CD4-positive, alpha-beta T cell treated with Interleukin-2 at 100 ng/mL for 4 hours (primary cell): ENCODE measurements at places on chromosomes 12 and 14.

GRCh38 chr12:32264961-32265360 is 134.4 kb upstream of the FGD4 start:
- DNase-seq = no peak

GRCh38 chr12:93796729-93797128 is 119.6 kb downstream of the CRADD start:
- DNase-seq = no peak

DNA sequence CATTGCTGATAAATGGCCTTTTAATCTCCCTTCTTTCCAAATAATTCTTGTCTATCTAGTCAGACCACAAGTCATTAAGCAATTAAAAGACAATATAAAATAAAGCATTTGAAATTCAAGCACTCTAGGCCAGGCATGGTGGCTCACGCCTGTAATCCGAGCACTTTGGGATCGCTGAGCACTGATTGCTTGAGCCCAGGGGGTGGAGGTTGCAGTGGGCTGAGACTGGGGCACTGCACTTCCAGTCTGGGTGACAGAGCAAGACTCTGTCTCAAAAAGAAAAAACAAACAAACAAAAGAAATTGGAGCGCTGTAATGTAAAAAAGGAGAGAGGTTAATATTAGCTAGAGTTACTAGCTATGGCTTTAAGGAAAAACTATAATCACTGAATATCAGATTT is 30.5 kb upstream of the CSRP2 start:
- DNase-seq = no peak

- DNase-seq = no peak
These were observed 388.6 kb downstream of the RAD51B start for GRCh38 chr14:68208218-68208617.

- no peak for DNase-seq
These were observed 32.3 kb downstream of the PROX2 start for GRCh38 chr14:74843653-74844052.

DNA sequence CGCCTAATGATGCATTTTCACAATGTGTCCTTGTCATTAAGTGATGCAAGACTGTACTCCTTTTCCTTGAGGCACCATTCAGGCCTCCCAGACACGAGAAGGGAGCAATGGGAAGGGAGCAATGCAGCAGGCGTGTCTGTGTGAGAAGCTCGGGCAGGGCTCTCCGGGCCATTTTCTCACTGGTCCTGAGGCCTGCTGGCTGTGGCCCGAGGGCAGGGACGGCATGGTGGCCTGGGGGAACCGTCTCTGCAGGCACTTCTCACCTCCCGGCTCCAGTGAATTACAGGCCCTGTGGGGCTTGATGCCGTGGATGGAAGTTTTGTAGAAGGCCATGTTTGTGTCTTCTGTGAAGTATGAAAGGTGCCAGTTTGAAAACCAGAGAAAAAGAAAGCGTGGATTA is 71.0 kb downstream of the ADGRD1 start:
- DNase-seq = no peak

- DNase-seq = no peak
These were observed 24.3 kb upstream of the TMEM106C start for GRCh38 chr12:47939009-47939601.

DNA sequence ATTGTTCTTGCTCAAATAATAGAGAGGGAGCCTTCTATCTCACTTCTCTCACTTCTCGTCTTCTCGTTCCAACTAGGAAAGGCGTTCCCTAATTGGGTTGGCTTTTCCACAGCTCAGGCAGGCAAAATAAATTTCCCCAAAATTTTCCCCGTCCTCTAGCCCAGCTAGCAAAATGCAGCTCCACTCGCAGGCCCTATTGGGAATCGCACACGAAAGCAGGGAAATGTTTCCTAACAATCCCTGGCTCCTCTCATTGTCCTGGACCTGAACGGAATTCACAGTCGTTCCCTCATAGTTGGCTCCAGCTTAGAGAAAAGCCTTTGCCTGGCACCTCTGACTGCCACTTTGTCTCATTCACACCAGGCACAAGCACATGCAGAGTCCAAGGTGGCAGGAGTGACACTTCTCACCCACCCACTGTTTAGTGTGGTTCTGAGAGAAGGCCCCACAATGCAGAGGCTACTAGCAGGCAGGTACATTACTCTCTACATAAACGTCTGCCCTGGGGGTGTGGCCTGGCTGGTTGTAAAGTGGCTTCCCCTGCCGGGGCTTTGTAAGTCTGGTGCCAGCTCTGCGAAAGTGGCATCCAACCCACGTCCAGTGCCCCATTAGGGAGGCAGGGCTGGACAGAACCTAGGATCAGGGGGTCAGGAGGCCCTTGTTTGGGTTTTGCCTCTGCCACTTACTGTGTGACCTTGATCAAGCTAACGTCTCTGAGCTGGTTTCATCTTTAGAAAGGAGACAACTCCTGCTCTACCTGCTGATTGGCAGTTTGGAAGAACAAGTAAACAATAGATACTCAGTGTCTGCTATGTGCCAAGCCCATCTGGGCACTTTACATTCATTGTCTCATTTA is 4.2 kb downstream of the SERPINA10 start:
- no peak for DNase-seq

- no peak for DNase-seq
These were observed 127.3 kb downstream of the CNTN1 start for GRCh38 chr12:40819436-40820108.

DNA sequence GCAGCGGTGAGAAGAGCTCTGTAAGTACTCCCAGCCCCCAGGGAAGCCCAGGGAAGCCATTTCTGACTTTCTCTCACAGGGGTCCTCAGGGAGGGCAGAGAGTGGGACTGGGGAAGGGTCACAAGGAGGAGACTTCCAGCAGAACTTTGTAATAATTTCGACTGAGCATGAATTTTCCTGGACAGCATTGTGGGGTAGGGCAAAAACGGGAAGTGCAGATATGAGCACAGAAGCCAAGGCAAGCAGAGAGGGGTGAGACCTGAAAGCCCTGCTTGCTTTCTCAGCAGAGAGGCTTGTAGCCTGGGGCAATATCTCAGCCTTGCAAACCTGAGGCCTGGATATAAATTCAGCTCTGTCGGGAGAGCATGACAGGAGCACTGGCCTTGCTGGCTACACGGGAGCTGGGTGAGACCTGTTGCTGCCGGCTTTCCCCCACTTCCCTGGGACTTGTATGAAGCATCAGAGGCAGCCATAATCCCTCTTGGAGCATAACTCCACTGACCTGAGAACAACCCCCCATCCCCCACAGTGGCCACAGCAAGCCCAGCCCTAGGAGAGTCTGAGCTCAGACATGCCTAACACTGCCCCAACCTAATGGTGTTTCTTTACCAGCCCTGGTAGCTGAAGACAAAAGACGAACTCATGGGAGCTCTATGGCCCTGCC is 9.8 kb upstream of the IQSEC3 start:
- DNase-seq = no peak

- no peak for DNase-seq
These were observed 38.0 kb upstream of the FBXO21 start for GRCh38 chr12:117228239-117228638.

GRCh38 chr14:27605282-27605681 is 1007.4 kb upstream of the NOVA1 start:
- DNase-seq = no peak

- DNase-seq = no peak
These were observed 10.8 kb downstream of the ITPK1 start for GRCh38 chr14:93104961-93105360.

DNA sequence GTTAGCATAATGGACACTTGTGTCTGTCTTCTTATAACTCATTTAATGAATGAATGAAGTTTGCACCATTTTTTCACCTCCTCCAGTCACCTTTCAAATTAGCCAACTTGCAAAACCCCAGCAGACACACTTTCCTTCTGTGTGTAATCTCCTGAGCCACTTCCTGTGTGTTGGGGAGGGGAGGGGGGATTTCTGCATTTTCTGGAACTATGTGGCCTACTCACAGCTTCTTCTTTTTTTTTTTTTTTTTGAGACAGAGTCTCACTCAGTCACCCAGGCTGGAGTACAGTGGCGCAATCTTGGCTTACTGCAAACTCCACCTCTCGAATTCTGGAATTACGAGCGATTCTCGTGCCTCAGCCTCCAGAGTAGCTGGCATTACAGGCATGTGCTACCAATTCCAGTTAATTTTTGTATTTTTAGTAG is 4.1 kb upstream of the SERPINA1 start:
- peak; percentile 37 for DNase-seq

DNA sequence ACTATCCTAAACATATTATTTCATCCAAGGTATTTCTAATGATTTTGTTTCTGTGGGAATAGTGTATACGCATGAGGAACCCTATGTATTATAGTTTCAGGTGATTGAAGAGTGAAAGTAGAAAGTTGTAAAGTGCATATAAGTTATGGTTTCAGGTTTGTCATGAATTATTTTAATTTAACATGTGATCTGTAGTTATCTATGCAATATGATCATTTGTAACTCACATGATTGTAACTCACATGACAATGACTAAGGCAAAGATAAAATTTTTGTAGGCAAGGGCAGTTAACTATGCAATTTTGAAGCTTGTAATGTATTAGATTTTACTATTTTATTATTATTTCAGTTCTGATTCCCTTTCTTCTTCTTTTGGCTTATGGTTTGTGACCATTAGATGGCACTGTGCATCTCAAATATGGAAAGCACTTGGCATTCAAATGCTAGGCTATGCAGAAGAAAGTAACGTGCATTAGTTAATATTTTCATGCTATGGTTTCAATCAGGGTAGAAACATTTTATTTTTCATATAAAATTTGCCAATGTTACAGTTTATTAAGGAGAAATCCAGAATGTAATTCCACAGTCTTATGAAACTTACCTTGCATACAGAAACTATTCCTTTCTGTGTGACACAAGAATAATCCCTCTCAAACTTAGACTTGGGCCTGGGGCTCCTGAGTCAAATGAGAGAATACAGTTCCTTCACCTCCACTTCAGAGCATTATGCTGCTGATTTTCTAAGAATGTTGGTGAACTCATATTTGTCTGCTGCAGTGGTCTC is 15.8 kb upstream of the TMEM30B start:
- DNase-seq = peak; percentile 78

DNA sequence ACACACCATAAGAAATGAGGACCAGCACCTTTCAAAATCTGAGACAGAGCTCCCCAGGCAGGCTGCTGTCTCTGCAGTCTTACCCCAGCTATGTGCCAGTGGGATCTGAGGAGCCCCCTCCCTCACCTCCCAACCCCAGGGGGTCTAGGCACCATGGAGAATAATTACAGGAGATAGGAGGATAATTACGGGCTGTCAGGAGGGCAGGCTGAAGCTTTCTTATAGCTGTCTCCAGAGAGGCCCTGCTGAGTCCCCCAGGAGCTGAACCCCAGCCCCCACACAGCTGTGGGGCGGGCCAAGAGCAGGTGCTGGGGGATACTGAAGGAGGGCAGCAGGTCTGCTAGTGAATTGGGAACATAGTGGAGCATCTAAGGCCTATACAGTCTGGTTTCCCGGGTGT is 6.8 kb downstream of the CPNE6 start:
- no peak for DNase-seq

DNA sequence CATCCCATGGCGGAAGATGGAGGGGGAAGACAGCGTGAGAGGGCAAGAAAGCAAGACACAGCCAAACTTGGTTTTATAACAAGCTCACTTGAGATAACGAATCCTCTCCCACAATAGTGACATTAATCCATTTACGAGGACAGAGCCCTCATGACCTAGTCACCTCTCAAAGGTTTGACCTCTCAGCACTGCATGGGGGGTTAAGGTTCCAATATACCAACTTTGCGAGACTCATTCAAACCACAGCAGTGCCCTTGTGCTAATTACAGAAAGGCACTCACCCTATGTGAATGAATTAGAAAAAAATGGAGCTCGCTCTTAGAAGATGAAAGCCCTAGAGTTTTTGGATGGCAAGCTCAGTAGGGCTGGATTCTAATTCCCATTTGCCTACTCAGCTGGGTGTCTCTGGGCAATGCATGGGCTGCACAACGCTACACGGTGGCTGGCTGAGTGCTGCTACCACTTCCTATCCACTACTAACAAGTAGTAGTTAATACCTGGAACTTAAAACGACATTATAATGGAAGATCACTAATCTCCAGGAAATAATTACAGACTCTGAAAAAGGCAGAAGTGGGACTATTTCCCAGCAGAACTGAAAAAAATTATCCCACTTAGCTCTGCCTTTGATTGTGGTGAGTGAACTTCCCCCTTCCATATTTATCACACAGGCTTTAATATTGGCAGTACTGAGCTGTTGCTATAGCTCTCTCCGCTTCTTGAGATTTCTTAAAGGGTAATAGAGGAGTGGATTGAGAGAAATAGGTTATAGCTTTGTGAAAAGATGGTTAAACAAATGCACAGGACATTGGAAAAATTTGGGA is 27.5 kb downstream of the TESPA1 start:
- DNase-seq = no peak

- DNase-seq = no peak
These were observed at the start of gene ADCY6 for GRCh38 chr12:48788854-48789775. ADCY6 (minus strand) TSS chr12:48789089; CDS start chr12:48783434, 5,655 bp downstream.

DNA sequence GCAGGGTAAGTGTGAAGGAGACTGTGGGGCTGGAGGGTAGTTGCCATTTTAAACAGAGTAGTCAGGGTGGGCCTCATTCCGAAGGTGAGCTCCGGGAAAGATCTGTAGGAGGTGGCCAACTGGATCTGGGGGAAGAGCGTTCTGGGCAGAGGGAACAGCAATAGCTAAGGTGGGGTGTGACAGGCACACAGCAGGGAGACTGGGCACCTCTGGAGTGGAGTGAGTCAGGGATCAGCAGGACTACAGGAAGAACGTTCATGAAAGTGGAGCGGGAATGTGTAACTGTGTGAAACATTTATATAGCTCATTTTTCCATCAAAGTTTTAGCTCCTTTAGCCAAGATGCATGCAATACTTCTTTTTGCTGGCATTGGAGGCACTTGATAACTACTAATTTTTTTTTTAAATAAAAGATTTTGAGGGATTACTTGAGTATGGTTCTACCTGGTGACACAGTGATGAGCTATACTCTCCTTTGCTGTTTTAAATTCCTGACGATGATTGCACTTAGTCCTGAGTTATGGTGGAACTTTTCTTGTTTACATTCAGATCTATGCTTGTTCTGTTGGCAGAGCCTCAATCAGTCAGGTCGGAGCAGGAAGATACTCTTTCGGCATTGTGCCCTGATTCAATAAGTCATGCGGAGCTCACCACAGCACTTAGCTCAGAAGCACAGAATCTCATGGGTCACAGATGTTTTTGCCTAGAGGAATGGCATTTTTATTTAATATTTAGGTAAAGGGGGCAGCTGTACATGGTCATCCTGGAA is 106.4 kb downstream of the WIF1 start:
- DNase-seq = no peak

DNA sequence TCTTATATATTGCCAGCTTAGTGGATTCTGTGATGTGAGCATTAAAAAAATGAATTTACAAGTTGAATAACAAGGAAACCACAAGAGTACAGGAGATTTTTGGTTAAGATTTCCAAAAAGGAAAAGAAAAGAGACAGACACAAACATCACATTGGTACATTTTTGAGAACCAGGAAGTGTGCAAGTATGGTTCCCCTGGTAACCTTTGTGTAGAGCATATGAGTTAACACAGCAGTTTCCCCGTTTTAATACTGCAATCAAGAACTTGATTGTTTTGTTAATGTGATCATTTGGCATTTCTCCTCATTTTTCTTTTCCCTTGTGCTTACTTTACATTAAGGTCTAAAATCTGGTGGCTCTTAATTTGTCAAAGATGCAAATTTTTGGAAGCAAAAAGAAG is 490.4 kb upstream of the ATP2B1 start:
- DNase-seq = no peak
